NCI-H1105 (cell line): ENCODE measurements at places on chromosomes 1 and 21.
A peak's percentile ranks its signal among the peaks of the same experiment; 100 is the strongest.

GRCh38 chr1:158145173-158145719 lies 35.4 kb upstream of the CD1D start:
- DNase-seq, result no peak

DNA sequence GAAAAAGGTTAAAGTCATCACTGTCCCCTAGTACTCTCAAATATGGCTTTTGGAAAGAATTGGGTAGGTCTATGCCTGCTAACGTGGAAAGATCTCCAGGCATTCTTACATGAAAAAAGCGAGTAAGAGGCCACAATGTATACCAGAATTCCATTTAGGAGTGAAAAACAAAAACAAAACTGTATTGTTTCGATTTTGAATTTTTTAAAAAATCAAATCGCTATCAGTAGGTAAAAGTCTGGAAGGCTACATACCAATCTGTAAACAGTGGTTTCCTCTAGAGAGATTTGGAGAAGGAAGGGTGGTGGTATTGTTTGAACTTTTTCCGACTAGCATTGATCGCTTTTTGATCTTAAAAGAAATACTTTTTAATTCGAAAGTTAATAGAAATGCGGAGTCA lies 55.9 kb downstream of the RRAGC start:
- DNase-seq, result no peak

- no peak for DNase-seq
These were observed 34.2 kb upstream of the PBX1 start for GRCh38 chr1:164524810-164525209.

GRCh38 chr1:228316589-228317387 lies 89.8 kb downstream of the TRIM11 start:
- no peak for DNase-seq

DNA sequence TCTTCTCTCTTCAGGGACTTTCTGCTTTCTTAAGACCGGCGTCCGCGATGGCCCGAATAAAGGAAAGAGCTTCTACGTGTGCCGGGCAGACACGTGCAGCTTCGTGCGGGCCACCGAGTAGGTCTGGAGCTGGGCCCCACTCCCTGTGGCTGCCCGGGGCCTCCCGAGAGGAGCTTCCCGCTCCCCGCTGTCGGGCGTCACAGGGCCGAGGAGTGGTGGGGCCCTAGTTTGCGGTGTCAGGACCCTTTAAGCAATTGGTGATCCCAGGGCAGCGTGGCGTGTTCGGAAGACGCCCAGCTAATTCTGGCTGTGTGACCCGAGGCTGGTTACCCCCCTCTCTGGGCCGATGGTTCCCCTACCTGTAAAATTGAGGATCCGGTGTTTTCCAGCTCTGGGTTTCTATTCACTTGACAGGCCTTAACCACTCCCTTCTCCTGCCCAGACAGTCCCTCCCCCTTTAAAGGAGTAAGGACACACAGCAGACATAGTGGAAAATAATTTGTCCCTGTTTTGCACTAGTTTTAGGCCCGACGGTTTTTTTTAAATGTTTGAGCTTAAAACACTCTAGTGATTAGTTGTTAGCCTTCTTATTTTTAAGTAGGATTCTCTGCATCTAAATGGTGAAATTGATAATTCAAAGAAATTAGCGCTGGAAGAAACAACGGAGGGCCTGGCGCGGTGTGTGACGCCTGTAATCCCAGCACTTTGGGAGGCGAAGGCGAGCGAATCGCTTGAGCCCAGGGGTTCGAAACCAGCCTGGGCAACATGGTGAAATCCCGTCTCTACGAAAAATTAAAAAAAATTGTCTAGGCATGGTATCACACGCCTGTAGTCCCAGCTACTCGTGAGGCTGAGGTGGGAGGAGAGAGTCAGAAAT lies 553 bp downstream of the TTF2 start:
- peak; percentile 7 for DNase-seq
